ENCODE measurements at places on chromosomes 12 and 14.

GRCh38 chr12:132106921-132107320 is 37.2 kb downstream of the DDX51 start:
- no peak for DNase-seq

DNA sequence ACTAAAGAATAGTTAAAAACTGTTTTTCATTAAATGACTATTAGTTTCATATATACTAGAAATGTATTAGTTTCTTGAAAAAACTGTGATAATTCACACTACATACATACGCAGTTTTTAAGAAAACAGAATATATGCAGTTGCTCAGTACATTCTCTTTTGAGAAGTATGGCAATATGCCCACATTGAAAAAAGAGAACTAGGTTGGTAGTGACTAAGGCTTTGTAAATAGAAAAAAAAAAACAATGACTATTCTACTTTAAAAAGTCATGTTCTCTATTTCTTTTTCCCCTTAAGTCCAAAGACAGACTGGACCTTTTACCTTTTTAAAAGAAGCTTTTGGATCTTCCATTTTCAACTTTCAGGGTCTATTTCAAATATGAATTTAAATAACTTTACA is 25.0 kb downstream of the SNX6 start:
- DNase-seq, result no peak

DNA sequence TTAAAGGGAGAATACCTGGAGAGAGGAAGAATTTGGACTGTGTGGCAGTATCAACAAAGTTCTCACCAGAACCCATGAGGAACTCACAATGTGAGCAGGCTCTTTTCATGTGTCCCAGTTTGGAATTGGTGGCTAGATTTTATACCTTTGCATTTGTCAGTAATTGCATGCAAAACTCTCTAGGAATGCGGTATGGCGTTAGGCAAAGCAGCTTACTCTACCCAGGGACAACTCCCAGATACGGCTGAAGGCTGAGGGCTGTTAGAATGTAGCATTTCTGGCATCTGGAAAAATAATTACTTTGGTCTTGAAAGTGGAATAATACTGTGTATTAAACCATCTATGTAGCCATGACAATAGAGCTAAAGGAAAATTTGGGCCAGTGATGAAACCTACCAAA is 635.5 kb downstream of the SLC16A7 start:
- no peak for DNase-seq

- DNase-seq, result no peak
Observed at GRCh38 chr12:56565510-56566101, 44.0 kb downstream of the RBMS2 start.

DNA sequence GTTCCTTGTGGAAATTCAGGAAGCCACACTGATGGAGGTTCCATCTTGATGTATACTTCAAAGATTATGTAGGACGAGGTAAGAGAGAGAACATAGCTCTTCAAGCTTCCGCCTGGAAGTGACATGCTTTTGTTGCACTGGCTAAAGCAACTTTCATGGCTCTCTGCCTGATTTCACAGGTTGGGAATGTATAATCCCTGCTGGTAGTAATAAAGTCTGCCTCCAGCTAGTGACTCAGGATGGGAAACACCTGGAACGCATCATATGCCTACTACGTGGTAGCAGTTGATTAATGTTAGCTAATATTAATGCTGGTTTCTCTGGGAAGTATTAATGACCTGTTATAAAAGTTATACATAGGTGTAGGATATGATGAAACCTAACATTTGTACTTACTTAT is 71.1 kb downstream of the PELI2 start:
- no peak for DNase-seq

GRCh38 chr12:13258717-13259119 is 62.2 kb downstream of the EMP1 start:
- no peak for DNase-seq

DNA sequence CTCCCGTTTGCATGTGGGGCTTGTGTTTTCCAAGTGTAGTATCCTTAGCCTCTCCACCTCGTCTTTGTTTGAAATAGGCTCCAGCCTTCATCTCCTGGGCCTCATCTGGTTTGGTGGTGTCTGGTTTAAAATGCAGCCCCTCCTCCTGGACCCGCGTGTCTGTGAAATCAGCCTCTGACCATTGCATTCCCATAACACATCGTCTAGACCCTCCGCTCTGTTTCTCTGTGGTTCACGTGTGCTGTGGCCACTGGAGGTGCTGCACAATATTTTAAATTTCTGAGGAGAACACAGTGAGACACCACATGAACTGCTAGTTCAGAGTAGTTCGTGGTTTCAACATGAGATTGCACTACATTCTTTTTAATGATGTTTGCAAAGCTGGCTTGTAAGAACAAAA is 35.6 kb downstream of the UBE3B start:
- no peak for DNase-seq

DNA sequence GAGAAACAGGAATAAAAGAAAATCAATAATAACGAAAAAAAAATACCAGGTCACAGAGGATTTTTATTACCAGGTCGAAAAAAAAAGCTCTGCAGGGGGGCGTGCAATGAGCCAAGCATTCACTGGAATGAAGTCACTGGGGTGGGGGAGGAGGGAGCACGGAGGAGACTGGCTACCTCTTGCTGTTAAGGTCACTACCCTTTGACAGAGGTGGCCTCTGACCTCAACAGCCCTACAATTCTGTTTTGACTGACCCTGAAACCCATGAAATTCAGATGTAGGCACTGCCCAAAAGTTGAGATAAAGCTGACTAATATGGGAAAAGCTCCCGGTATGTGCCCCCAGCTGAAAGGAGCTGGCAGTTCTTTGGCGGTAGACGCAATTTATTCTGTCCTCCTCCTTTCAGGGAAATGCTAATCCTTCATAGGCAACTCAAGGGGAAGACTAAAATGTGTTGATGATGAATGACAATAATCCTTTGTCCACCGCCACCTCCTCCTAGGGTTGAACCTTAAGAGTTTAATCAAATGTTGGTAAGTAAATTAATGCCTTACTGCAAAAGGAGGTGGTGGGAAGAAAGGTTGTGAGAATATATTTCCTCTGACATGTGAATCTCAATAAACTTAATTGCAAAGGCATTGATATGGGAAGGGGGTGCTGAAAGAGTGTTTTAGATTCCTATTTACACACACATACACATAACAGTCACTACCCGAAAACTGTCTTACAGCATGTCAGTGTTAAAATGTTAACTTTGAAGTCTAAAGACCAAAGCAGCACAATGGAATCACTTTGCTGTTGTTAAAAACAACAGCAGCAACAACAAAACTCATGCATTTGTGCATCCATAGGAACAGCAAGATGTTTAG is 6.3 kb upstream of the RIC8B start:
- DNase-seq, result peak; percentile 92
